ENCODE measurements at places on chromosomes 1 and 21. TPM values are rescaled to one million over a fixed set of nuclear protein-coding genes. Genes with fewer than 3 reads are reported as not detected.

Gene IFNLR1
- 0.11 TPM for total RNA-seq

- no peak overlapping the region for H3K27ac ChIP-seq
- no peaks in the 10 kb centered on the region for H3K36me3 ChIP-seq
- DNase-seq, result no peak
- peak overlapping the region; percentile 10 for H3K4me3 ChIP-seq
These were observed 5.2 kb downstream of the H6PD start for GRCh38 chr1:9239622-9240401.

DNA sequence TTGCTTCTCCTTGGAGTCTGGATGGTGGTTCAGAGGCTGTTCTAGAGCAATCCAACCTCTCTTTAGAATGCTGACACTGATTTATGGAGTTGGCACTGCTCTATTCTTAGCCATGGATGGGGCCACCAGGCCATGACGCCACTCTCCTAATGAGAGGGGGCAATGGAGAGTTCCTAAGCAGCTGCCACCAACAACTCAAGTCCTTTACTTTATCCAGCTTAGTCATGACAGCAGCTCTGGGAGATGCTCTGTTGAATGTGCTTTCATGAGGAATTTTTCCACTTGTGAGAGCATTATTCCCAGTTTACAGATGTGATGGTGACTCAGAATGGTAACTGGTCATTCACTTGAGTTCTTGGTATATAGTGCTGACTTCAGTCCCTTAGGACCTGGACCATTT lies 366.3 kb downstream of the HHAT start:
- H3K4me1 ChIP-seq, result peaks cover 9% of the 10 kb centered on the region
- no peaks in the 10 kb centered on the region for H3K27me3 ChIP-seq
- no peak overlapping the region for H3K4me3 ChIP-seq
- no peak overlapping the region for H3K27ac ChIP-seq

Gene C1orf141
- not detected for total RNA-seq
